ENCODE measurements at places on chromosomes 2 and 18.

DNA sequence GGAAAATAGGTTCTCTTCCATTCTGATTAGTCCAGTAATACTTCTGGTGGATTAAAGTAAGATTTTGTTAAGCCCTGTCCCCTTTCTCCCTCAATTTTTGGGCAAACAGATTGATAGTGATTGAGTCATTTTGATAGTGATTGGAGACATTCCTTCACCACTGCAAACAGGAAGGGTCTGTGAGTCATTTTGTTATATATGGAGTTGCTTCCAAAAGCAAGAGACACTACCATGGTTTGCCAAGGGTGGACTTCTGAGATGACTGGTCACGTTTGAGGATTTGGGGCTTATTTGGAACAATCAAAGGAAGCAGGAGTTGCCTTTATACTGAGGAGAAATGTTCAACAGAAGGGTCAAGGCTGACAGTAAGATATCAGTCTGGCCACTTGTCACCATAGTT is 249.9 kb downstream of the PARD3B start:
- DNase-seq, result no peak

DNA sequence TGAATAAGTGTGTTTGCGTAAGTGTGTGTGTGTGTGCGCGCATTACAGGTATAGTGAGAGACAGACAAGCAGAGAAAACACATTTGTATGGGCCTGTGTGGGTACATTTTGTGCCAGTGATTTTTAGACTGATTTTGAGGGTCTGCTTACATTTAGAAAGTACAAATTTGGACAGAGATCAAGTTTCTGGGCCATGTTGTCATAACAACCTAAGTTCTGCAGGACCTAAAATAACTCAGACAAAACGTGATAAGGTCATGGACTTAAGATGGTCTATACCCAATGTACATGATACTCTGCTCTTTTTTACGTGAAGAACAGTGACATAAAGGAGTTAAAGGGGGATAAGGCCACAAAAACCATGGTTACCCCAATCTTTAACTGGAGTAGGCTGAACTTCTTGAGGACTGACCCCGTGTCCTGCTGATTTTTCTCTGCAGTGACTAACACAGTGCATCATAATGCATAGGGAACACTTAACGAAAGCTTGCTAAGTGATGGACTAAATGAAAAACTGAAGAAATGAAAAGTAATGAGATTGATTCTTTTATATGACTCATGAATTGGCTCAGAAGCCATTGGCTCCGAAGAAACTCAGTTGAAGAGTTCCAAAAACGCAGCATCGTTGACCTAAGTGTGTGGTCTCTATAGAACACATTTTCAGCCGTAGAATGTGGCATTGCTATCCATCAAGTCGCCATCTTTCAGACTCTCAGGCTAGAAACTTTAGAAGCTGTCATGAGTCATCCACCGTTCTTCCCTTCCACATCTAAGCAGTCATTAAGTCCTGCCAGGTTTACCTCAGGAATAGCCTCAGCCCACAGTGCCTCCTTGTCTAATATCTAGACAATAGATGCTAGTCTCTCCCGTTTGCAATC is 61.6 kb upstream of the NCOA1 start:
- no peak for DNase-seq

DNA sequence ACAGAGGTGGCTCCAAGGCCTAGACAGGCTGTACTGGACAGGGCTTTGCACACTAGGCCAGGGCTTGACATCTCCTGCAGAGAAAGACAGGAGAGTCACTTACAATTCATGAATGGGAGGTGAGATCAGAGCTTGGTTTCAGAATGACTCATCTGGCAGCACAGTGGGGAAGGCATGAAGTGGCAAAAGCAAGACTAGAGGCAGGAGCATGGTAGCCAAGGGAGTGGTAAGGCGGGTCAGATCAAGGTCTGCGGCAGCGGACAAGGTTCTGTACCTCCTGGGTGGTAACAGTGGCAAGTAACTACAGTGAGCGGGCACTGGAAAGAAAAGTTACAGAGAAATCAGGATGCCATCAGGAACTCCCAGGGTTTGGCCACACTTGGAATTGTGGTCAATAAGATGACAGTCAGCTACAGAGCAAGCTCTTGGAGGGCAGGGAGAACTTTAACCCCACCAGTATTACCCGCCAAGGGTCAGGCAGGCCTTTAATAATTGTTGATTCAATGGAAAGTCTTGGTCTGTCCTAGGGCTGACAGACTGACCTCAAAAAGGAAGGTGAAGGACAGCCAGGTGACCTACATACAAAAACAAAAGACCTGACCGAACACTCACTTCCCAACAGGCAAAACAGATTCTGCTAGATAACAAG is 5.7 kb downstream of the MCFD2 start:
- no peak for DNase-seq

DNA sequence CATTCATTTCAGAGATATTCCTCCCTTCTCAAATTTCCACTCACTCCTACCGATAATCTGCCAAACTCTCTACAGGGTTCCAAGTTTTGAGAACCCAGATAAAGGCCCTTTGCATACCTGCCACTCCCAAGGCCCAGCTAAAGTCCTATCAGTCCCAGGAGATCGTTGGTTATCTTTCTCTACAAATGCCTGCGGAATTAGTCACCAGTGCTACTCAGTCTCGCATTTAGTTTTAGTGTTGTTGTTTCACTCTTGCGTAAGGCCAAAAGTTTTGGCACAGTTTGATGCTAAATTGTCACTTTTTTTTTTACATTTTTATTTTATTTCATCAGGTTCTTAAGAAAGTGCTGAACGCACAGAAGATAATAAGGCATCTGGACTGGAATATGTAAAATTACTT is 29.2 kb upstream of the SETBP1 start:
- DNase-seq, result no peak

GRCh38 chr2:115161771-115162493 is 719.5 kb downstream of the DPP10 start:
- no peak for DNase-seq

DNA sequence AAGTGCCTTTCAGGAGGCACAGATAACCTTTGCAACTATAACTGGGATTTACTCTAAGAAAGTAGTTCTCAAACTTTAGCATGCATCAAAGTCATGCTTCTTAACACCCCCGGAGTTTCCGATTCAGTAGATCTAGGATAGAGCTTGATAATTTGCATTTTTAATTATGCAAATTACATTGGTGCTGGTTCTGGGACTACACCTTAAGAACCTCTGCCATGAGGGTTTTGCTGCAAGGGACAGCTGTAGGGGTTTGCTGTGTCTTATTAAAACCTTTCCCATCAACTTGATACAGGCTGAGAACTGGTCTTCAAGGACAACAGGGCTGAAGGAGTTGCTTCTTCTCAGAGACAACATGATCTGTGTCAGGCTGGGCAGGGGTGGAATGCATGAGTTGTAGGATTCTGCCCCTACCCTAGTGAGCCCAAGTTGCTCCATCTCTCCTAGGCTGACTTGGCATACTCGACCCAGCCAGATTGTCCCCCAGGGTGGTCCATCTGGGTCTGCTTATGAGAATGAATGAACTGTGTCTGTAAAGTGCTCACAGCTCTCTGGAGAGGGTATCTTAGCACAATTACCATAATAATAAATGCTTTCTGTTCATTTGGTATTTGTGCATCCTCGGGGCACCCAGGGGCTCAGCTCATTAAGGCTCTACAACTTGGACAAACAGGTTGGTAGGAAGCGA is 232.7 kb downstream of the CLIP4 start:
- DNase-seq, result no peak

GRCh38 chr18:29217124-29217915 is 1040.4 kb upstream of the CDH2 start:
- no peak for DNase-seq

DNA sequence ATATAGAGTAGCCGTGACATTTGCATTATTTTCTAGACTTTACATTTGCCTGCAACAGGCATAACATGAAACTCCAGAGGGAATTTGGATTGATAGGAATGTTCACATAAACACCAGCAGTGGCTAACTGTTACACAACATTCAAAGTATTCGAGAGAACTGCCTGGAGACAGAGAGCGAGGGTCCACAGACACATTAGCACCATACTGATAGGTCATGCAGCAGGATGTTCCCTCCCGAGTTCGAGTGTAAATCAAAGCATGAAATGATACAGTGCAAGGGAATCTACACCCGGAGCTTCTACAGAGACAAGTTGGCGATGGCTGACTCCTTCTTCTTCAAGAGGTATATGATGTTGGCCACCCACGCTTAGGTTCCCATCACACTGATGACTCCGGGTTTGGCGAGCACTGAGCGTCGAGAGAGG is 89.5 kb downstream of the COL6A3 start:
- no peak for DNase-seq

GRCh38 chr2:100887713-100888495 is 68.0 kb downstream of the NPAS2 start:
- peak; percentile 15 for DNase-seq

DNA sequence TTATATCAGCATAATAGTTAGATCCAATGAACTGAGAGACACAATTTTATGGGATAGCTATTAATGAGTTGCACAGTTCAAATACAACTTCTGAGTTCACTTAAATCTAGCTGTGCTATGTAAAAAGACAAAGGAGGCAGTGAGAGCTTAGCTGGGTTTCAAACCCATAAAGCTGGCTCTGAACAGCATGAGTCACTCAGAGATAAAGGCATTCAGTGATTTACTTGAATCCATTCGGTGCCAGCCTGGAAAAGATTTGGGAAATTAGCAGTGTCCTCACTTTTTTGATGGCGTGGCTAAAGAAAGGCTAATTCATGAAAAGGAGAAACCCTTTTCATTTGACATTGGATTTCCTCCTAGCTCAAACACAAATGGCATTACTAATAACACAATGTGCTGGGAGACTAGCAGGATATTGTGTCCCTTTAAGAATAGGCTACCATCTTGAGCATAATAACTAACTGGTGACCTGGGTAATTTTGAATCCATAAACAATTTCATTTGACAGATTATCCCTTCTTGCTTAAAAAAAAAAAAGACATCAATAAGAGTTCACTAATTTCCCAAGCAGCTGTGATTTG is 98.4 kb upstream of the NEUROD1 start:
- peak; percentile 80 for DNase-seq

DNA sequence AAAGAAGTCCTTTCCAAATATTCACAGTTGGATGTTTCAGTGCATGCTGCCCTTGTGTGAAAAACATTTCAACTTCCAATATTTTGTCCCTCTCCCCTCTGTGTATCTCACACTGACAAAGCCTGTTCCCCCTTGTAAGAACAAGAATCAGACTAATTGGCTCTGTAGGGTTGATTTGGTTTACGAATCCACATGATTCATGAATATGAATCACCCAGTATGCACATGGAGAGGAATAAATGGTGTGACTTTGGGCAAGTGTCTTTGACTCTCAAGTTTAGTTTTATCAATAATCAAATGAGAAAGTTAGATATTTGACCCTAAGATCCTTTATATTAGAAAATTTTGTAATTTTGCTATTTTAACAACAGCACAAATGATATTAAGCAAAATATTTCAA is 9.3 kb upstream of the CDH20 start:
- DNase-seq, result no peak

GRCh38 chr2:233039846-233040530 is 7.5 kb downstream of the NEU2 start:
- DNase-seq, result no peak

- DNase-seq, result peak; percentile 38
These were observed at the start of gene TWIST2 for GRCh38 chr2:238847841-238848690. TWIST2 (plus strand) TSS chr2:238848085; CDS start chr2:238848216, 131 bp downstream.

GRCh38 chr2:20650393-20650876 is 463 bp downstream of the HS1BP3 start:
- peak; percentile 40 for DNase-seq

- DNase-seq, result peak; percentile 40
These were observed 2.6 kb downstream of the ZNF521 start for GRCh38 chr18:25349131-25349925.

DNA sequence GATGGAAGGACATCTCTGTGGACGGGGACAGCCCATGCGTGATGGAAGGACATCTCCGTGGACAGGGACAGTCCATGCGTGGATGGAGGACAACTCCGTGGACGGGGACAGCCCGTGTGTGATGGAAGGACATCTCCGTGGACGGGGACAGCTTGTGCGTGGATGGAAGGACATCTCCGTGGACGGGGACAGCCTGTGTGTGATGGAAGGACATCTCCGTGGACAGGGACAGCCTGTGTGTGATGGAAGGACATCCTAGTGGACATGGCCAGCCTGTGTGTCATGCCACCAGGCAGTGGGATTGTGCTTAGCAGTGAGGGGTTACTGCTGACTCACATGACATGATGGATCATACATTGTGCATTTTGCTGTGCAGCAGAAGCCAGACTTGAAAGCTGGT is 30.0 kb upstream of the NFATC1 start:
- no peak for DNase-seq

DNA sequence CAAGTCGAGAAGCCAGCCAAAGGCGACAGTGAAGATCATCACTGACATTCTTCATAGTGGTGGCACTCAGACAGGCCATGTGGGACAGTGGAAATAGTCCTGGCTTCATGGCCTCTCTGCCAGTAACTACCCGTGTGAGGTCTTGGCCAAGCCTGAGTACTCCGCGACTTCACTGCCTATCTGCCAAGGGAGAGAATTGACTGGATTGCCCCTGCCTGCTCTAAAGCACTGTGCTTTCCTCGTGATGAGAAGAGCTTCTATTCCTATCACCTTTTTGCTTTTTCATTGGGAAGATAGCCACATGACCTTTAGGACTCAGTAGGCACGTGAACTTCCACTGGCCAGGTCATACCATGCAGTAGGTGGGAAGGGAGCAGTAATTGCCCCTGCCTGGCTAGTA is 239.3 kb downstream of the HAUS1 start:
- no peak for DNase-seq

DNA sequence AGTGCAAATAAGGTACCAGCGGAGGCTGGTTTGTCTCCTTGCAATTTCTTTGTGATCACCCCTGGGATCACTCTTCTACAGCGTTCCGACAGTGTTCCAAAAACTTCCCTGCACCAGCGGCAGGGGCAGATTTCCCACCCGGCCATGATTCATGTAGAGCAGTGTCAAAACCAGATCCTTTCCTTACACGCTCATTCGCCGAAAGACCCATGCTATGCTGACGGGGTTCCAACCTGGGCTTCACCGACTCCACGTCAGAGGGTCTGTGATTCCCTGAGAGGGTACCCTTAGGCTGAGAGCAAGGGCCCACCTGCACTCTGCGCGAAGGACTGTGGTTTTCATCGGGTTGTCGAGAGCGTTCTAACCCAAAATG is 423 bp upstream of the TTC27 start:
- no peak for DNase-seq

- no peak for DNase-seq
These were observed 86.9 kb downstream of the RDH14 start for GRCh38 chr2:18473241-18474181.

DNA sequence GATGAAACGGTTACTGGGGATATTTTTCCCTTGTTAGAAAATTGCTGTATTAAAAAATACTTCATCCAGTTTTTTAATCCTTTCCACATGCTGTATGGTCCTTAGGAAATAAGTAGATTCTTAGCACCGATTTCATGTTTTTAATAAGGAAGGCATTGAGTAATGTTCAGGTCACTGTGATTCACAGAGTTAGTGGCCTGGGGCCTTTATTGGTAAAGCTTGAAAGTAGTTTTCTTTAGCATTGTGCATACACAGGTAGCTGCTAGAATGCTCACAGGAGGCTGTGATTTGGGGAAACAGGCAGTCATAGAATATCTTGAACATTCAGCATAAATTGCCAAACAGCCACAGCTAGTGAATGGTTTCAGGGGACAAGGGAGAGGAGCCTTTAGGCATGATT is 79.8 kb downstream of the XRCC5 start:
- DNase-seq, result no peak

GRCh38 chr2:203600286-203600685 is 65.2 kb upstream of the RAPH1 start:
- no peak for DNase-seq
